MCF 10A (cell line): ENCODE measurements at places on chromosomes 6 and 20. TPM values are rescaled to one million over a fixed set of nuclear protein-coding genes. Genes with fewer than 3 reads are reported as not detected.

The HAO1 gene
- not detected in 2 replicates for total RNA-seq

The PRL gene
- not detected in 2 replicates for total RNA-seq

The TMEM151B gene
- total RNA-seq = not detected in 2 replicates

The CST5 gene
- total RNA-seq = not detected in 2 replicates

GRCh38 chr6:153024709-153025017 lies 22.2 kb upstream of the MTRF1L start:
- no peak for DNase-seq

DNA sequence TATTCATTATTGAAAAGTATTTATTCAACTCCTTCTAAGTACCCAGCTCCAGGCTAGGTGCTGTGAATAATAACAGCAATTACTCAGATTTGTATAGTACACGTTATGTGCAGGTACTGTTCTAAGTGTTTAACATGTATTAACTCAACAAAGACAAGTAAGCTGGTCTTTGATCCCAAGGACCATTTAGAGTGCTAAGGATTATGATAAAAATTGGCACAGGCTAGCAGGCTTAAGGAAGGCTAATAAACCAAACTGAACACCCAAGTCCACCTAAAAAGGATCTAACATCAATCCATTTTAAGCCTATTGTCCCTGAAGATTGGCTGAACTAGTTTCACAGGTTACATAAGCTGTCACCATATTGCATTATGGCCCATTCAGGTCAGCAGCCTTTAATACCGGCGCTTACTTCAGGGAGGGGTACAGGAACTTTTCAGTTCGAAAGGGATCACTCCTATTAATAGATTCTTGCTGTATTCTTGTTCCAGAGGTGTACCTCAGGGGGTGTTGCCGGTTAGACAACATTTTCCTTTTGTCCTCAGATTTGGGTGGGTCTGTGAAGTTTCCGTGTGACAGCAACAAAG lies 99.0 kb upstream of the GMDS start:
- DNase-seq = no peak

GRCh38 chr6:161901740-161902426 lies 628.0 kb upstream of the AGPAT4 start:
- no peak for DNase-seq

DNA sequence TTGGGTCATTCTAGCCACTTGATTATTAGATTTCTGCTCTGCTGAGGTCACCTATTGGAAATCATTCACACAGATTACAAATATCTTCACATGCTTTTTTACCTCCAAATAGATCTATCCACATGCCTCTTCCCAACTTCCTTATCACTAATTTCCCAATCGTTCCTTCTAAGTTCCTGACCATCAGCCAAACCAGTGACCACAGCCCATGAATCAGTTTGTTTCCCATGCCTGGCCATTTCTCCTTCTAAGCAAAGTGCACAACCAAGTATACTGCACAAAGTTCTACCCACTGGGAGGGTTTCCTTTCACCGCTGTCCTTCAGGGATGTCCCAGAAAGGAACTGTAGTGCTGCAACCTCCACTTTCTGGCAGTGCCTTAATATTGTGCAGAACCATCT lies 140.5 kb upstream of the SYNDIG1 start:
- DNase-seq = no peak

DNA sequence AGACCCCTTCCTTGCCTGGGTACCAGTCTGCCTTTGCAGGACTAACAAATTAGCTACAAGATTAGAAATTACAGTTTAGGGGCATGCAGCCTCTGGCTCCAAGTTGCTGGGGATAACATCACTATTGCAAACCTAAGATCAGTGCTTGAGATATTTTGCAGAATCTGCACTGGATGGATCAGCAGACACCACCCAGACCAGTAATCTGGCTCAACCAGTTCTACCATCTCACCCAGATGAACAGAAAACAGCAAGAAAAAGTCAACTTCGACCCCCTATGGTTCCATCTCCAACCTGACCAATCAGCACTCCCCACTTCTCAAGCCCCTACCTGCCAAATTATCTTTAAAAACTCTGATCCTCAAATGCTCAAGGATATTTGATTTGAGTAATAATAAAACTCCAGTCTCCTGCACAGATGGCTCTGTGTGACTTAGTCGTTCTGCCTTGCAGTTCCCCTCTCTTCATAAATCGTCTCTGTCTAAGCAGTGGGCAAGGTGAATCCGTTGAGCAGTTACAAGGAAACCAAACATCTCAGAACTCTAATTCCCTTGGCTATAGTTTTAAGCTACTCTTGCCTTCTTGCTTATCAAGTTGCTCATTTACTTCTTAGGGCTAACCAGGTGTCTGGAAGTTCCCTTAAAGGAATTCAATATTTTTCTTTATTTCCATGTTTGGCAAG lies 16.1 kb upstream of the LMBRD1 start:
- DNase-seq = no peak

- DNase-seq = no peak
Measured at GRCh38 chr20:11918391-11918845, 725 bp downstream of the BTBD3 start.

GRCh38 chr6:83479389-83479788 lies 32.9 kb upstream of the PRSS35 start:
- no peak for DNase-seq
